ENCODE measurements at places on chromosomes 1 and 21.
A peak's percentile ranks its signal among the peaks of the same experiment; 100 is the strongest.

GRCh38 chr1:219533280-219533679 lies 79.6 kb downstream of the ZC3H11B start:
- no peak for DNase-seq

GRCh38 chr1:154741741-154742495 lies 128.2 kb downstream of the KCNN3 start:
- DNase-seq = no peak

- no peak for DNase-seq
Measured at GRCh38 chr1:221371705-221372104, 370.2 kb downstream of the DUSP10 start.

DNA sequence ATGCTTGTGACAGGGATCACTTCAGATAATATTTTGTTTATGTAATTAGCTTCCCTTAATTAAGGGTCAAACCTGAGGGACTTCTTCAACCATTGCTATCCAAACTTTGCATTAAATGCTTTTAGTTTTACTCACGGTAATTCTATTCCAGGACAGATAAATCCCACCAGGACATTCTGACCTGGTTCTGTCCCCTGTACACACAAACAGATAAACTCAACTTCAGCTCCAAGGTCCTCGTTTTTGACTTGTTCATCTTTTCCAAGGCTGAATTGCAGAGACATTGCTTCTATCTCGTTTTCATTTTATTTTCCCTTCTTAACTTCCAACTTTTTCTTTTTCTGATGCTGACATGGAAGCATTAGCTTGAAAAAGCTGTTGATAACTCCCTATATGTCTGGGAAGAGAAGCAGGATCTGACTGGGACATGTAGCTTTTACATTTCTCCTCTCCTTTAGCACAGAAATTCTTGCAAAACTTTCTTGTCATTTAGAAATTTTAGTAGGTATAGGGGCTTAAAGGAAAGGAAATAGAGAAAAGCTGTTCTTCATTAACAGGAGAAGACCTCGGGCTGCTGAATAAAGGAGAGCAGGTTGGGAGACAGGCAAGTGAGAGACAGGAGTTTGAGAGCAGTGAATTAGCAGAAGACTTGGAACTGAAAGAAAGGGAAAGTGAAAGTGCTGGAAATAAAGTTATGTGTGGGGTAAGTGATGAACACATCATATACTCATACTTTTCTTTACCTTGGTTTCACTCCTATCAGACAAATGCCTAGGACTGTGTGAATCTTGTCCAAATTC lies 231.7 kb upstream of the B3GALT2 start:
- DNase-seq = no peak

GRCh38 chr21:34887725-34888568 lies 161.2 kb downstream of the RUNX1 start:
- DNase-seq = peak; percentile 76

DNA sequence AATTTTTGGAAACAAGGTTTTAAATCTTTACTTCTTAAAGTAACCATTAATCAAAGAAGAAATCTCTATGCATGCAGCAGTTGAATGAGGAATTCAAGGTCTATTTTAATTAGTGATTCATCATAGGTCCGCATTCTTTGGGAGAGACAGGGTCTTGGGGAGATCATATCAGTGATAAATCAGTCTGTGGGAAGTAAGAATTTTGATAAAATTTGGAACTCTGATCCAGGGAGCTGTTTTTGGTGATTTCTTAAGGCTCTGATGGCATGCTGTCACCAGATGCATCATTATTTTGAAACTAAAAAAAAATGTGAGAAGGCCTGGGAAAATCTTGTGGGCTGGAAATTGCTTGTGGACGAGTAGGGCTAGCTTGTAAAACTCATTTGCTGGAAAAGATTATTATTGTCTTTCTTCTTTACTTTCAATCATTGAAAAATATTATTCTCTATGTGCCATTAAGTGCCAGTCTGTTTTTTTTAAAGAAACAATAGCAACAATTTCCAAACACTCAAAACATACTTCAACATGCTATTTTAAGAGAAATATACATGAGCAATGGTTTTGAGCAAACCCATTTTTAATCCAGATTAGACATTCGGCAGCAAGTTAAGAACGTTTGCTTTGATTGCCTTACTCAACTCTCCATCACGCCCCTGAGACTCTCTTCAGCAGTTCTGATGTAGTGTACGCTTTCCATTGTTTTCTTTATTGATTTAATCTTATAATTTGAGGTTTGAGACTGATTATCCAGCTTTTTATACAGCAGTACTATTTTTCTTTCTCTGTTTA lies 62.6 kb downstream of the ZBTB18 start:
- DNase-seq = no peak

- no peak for DNase-seq
Measured at GRCh38 chr21:46482846-46483231, 24.1 kb downstream of the DIP2A start.

DNA sequence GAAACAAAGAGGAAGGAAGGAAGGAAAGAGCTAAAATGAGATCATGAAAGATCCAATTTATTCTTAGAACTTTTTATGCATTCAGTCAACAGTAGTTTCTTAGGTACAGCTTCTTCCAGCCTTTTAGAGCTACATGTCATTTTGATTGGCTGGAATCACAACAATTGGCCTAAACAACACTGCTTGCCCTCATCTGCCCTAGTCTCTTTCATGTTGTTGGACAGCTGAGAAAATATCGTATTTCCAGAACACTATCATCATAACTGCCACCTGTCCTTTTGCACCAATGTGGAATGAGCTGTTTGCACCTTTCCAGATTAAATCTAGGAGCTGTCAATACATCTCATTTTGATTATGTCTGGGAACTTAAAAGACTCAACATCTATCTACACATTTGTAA lies 161.7 kb downstream of the TGFBR3 start:
- no peak for DNase-seq

- DNase-seq = no peak
Measured at GRCh38 chr1:20322825-20323612, 32.3 kb downstream of the VWA5B1 start.

DNA sequence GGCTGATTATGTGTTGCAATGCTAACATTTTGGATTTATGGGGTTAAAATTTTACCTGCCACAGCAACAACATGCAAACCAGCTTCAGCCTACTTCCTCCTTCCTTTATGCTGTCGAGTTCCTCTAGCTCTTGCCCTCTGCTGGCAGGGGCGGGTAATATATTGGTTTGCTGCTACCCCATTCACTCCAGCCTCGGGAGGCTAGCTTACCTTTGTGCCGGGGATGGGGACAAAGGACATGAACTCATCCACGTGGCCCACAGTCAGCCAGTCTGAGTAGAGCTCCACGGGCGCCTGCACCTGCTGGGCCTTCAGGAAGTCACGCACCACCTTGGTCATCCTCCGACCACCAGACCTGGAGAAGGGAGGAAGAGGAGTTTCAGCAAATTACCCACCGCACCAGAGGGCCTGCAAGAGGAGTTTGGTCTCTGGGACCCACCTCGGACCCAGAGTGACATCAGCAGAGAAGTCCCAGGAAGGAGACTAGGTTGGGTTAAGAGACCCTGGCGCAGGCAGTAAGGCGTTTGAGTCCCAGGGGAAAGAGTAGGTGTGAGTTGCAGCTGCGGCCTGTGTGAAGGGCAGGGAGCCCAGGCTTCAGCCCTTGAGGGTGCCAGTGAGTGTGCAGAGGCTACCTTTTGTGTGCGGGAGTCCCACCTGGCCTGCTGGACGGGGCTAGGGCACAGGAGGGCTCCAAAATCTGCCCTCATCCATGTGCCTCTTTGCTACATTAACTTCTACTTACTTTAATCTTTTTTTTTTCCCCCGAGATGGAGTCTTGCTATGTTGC lies 21.8 kb upstream of the SDHB start:
- DNase-seq = no peak

DNA sequence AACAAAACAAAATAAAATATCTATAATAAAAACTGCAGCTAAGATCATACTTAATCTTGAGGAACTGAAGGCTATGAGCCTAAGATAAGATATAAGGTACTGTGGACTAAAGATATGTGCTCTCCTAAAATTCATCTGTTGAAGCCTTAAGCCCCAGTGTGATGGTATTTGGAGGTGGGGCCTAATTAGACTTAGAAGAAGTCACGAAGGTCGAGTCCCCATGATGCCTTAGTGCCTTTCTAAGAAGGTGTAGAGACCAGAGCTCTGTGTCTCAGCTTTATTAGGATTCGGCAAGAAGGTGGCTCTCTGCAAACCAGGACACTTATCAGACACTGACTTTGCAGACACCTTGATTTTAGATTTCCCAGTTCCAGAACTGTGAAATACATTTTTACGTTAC lies 622.0 kb upstream of the BRINP3 start:
- no peak for DNase-seq
